ENCODE measurements at places on chromosomes 7 and 10. TPM values are rescaled to one million over a fixed set of nuclear protein-coding genes. Genes with fewer than 3 reads are reported as not detected.

- no peak for DNase-seq
These were observed 45.0 kb downstream of the AFAP1L2 start for GRCh38 chr10:114359041-114359952.

GRCh38 chr7:17680026-17680425 is 260.3 kb downstream of the SNX13 start:
- no peak for DNase-seq

DNA sequence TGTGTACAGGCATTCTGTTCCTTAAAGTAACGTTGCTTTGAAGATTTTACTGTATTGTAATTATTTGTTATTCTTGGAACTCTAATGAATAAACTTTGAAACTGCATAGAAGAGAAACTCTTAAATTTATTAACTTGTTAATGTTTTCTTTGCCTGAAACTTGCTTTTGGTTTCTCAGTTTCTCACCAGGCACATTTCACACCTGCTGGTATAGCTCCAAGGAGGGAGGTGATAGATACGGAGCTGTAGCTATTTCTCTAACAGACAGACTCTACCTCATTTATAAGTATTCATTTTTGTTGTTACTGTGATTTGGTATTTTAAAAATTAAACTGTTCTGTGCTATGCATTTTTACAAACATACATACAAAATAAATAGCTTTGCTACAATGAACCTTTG is 32.7 kb downstream of the R3HCC1L start:
- no peak for DNase-seq

GRCh38 chr7:78125884-78126283 is 327.3 kb downstream of the PHTF2 start:
- no peak for DNase-seq

- no peak for DNase-seq
These were observed 5.9 kb downstream of the AKAP9 start for GRCh38 chr7:91946549-91946948.

DNA sequence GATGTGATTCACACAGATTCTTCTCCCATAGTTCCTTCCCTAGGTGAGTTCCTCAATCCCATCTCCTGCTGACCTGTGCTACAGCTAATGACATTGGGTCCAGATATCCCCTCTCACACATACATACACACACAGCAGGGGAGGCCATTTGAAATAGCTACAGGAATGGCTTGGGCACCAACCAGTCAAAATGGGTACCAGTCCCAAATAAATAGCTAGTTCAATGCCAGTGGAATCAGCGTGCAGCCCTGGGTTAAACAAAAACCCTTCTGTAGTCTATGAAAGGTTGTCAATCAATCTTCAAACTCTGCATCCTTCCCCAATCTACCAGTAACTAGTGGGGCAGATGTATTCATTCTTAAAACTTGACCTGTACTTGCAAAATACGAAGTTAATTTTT is 9.3 kb downstream of the PNLIPRP2 start:
- no peak for DNase-seq

GRCh38 chr10:113780681-113781250 is 29.3 kb downstream of the PLEKHS1 start:
- no peak for DNase-seq

DNA sequence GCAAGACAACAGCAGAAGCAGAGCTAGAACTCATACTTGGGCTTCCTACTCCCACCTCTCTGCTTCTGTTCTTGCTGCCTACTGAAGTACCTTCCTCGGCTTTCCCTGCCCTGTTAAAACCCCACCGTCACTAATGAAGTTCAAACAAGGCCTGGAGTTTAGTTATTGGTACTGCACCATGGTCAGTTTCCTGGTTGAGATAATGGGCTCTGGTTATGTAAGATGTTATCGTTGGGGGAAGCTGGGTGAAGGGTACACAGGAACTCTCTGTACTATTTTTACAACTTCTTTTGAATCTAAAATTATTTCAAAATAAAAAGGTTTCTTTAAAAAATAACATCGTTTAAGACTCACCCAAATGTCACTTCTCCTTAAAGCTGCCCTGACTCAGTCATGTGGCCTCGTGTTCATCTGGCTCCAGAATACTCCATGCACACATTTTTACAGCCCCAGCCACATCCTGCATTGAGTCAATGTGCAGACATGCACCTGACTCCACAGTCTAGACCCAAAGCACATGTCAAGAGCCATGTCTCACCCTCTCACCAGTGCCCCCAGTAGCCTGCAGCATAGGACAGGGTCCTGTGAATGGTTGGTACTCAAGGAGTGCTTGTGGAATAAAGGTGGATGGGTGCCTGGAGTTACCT is 36.9 kb upstream of the AQP1 start:
- DNase-seq: no peak

DNA sequence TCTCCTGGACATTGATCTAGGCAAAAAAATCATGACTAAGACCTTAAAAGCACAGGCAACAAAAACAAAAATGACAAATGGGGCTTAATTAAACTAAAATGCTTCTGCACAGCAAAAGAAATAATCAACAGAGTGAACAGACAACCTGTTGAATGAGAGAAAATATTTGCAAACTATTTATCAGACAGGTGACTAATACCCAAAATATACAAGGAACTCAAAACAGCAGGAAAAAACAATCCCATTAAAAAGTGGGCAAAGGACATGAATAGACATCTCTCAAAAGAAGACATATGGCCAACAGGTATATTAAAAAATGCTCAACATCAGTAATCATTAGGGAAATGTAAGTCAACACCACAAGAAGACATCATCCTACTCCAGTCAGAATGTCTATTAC is 166.8 kb downstream of the MTERF1 start:
- DNase-seq: no peak

- no peak for DNase-seq
These were observed 23.2 kb downstream of the PLAC9 start for GRCh38 chr10:80155696-80156215.

GRCh38 chr10:8238986-8239385 is 184.5 kb downstream of the GATA3 start:
- DNase-seq: no peak

GRCh38 chr7:104839842-104840241 is 174.2 kb upstream of the KMT2E start:
- no peak for DNase-seq

- DNase-seq: no peak
These were observed 90.6 kb downstream of the USP6NL start for GRCh38 chr10:11520892-11521291.

- peak; percentile 92 for DNase-seq
These were observed 27.7 kb downstream of the BTBD16 start for GRCh38 chr10:122298598-122299301.

DNA sequence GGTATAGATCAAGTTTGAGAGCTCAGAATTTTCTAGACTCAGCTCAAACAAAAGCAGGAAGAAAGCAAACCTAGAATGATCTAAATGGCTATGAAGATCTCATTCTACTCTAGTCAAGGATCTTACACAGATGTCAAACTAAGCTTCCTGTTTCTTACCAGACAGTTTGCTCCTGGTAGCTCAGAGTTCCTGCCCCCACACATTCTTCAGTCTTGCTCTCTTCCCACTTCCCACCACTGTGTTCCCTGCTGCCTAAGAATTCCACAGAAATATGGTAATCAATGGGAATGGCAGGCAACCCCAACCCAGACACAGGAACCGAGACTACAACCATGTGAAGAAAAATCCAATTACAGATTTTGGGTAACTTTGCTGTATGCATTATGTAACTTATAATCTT is 133.4 kb upstream of the PTN start:
- DNase-seq: no peak

- DNase-seq: no peak
These were observed 29.8 kb downstream of the PDLIM1 start for GRCh38 chr10:95260909-95261552.

GRCh38 chr10:17394854-17395253 is 59.5 kb downstream of the ST8SIA6 start:
- DNase-seq: no peak

DNA sequence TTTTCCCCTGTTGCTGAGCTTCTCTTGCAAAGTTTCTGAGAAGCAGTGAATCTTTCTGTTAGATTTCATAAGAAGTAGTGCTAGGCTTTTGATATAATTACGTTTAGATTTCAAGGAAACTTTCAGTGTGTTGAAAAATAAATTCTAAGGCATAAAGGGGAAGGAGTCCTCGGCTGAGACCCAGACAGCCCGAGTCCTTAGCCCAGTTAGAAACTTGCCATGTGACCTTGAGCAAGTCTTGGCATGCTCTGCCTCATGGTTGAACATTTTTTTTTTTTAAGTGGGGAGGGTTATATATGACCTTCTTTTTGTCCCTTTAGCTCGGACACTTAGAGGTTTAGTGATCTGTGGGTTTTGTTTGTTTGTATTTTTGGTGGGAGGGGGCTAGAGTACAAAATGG is 117.5 kb downstream of the TCF7L2 start:
- no peak for DNase-seq

GRCh38 chr10:17122052-17122451 is 7.6 kb downstream of the CUBN start:
- DNase-seq: no peak

GRCh38 chr10:98908868-98909267 is 326.8 kb downstream of the HPSE2 start:
- no peak for DNase-seq

- no peak for DNase-seq
These were observed 77.1 kb downstream of the LHPP start for GRCh38 chr10:124538706-124539105.

- DNase-seq: no peak
These were observed 1.5 kb upstream of the DHX32 start for GRCh38 chr10:125882596-125882995.

- DNase-seq: no peak
These were observed 204.0 kb downstream of the BAMBI start for GRCh38 chr10:28881171-28881882.

DNA sequence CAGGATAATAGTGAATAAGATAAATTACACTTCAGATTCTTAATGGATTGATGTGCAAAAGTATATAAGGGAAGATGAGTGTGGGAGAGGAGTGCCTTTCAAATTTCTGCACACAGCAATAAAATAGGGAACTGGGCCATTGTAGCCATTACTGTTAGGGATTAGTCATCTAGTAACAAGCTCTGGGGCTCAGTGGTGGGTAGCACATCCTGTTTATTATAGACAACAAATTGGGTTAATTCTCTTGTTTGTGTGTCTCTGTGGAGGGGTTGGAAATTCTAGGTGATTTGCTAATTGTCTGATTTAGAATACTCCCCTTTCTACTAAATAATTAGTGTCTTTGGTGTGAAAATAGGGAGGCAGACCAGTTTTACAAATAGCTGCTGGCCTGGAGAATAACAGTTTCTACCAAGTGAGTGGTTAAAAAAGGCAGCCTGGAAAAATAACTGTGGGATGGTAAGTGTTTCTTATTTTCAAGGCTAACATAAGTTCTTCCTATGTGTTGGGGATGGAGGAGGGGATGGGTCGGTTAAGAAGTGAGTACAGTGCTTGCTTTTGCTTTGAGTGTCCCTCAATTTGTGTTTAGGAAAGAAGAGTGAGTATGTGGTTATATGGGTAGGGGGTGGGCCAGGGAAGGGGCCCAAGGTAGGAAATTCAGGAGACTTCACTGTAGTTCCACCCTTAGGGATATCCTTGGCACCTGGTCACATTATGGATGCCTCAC is 43.3 kb upstream of the TMEM248 start:
- DNase-seq: no peak

- no peak for DNase-seq
These were observed 279.4 kb upstream of the LYZL1 start for GRCh38 chr10:29009464-29009863.

DNA sequence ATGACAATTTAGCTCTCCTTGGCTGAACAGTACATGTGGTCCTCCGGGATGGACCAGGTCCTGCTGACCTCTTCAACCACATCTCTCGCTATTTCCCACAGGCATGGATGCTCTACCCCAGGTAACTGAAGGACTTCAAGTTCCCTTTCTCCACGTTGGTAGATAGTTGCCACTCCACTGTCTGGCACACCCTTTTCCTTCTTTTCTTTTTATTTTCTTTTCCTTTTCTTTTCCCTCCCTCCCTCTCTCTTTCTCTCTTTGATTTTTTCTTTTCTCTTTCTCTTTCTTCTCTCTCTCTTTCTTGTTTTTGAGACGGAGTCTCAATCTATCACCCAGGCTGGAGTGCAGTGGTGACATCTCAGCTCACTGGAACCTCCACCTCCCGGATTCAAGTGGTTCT is 2.8 kb upstream of the ACBD7 start:
- DNase-seq: no peak

- no peak for DNase-seq
These were observed 227.0 kb downstream of the DKK1 start for GRCh38 chr10:52541006-52541473.

DNA sequence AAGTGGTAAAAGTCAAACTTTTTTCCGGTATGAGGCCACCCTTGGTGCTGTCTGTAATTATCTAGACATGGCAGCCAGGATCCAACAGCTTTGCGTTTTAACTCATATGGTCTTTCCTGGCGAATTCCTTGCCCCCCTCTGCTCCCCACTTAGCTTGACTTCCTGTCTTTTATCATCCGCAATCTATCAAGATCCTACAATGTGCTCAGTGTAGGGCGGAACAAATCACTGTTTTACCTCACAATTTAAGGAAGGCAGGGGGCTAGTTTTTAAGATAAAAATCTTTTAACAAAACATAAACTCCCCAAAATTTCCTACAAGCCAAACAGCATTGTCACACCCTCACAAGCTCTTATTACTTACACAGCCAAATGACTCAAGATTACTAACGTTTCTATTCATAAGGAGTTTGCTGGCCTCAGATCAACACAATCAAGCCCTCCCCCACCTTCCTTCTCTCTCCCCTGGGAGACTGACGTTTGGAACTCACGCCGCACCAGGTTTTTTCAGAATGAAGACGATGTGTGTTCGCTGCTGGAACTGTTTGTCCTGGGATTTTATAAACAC is 1.3 kb upstream of the CDK14 start:
- DNase-seq: peak; percentile 80

DNA sequence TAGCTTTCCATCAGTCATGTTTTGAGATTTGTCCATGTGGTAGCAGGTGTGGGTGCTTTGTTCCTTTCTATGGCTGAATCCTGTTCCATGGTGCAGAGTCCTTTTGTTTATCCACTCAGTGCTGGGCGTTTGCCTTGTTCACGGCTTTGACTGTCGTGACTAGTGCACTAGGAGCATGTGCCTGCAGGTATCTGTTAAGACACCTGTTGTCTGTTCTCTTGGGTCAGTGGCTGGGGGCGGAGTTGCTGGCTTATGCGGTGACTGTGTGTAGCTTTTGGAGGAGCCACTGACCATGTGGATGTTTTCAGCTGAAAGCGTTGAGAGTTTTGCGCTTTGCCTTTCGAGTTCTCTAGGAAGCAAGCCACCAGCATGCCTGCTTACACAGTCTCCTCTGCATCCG is 573.1 kb upstream of the FOXK1 start:
- no peak for DNase-seq

- DNase-seq: no peak
These were observed 447.6 kb downstream of the TFEC start for GRCh38 chr7:115582956-115583355.

The MBL2 gene
- total RNA-seq: not detected

The TSPAN12 gene
- 76.5 TPM for total RNA-seq

The RNF32 gene
- 2.7 TPM for total RNA-seq

The PBLD gene
- total RNA-seq: 33.5 TPM

The CPED1 gene
- 16.9 TPM for total RNA-seq

The PNLIPRP2 gene
- total RNA-seq: not detected

The WNT2 gene
- 0.57 TPM for total RNA-seq

The PLPP4 gene
- 6.4 TPM for total RNA-seq

The SFMBT2 gene
- 15.3 TPM for total RNA-seq

The OR6V1 gene
- total RNA-seq: not detected

The ACSM6 gene
- total RNA-seq: not detected

The CREB5 gene
- total RNA-seq: 27.2 TPM

The CTBP2 gene
- total RNA-seq: 111 TPM

The FFAR4 gene
- 1.0 TPM for total RNA-seq

The CDNF gene
- total RNA-seq: 2.1 TPM

The VAX1 gene
- total RNA-seq: not detected

The RBP4 gene
- 77.4 TPM for total RNA-seq

The TEX36 gene
- not detected for total RNA-seq

The PRLHR gene
- not detected for total RNA-seq
